SK-N-SH (cell line): ENCODE measurements at places on chromosomes 4 and X.
A peak's percentile ranks its signal among the peaks of the same experiment; 100 is the strongest.

- no peaks in the 10 kb centered on the region for H3K27me3 ChIP-seq
- H3K36me3 ChIP-seq, result no peaks in the 10 kb centered on the region
- H3K27ac ChIP-seq, result no peak overlapping the region
Measured at GRCh38 chr4:48184882-48185281, 50.8 kb upstream of the TXK start.

DNA sequence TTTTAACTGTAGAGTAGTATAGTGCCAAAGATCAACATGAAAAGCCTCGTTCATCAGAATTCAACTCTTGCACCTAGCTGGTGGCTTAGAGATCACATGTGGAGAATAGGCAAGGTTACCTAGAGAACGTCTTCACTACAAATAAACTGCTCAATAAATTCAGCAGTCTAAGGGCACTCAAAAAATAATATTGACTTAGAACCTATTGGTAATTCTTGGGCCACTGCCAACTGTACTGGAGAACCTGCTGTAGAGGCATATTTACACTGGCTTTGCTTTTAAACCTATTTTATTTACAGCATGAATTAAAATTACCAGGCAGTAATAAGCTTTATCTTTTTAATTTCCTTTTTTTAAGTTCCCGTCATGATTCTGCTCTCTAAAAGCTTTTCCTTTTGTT is 343.7 kb downstream of the PDHA2 start:
- no peak overlapping the region for H3K4me3 ChIP-seq
- no peaks in the 10 kb centered on the region for H3K27me3 ChIP-seq
- H3K27ac ChIP-seq, result no peak overlapping the region
- H3K4me1 ChIP-seq, result no peaks in the 10 kb centered on the region
- no peak for DNase-seq

DNA sequence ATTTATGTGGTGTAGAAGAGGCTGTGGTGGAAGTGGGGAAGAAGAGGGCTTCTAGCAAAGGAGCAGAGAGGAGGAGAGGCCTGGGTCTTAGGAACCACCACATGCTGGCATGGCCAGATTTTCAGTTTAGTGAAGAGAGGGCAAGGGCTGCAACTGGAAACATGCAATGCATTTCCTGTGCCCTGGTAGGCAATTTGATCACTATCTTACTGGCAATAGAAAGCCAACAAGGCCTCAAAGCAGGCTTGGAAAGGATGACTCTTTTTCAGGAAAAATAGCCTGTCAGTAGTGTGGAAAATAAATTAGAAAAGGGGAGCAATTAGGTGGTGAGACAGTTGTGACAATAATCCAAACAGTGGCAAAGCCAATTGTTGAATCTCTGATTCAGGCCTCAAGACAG is 501.9 kb upstream of the ZFP42 start:
- no peak overlapping the region for H3K27ac ChIP-seq
- no peaks in the 10 kb centered on the region for H3K27me3 ChIP-seq
- no peaks in the 10 kb centered on the region for H3K36me3 ChIP-seq
- peak; percentile 13 for DNase-seq

GRCh38 chr4:56297776-56298175 is 89.5 kb downstream of the AASDH start:
- no peaks in the 10 kb centered on the region for H3K36me3 ChIP-seq
- no peak overlapping the region for H3K4me3 ChIP-seq
- no peak overlapping the region for H3K27ac ChIP-seq
- no peak for DNase-seq
- no peaks in the 10 kb centered on the region for H3K4me1 ChIP-seq

DNA sequence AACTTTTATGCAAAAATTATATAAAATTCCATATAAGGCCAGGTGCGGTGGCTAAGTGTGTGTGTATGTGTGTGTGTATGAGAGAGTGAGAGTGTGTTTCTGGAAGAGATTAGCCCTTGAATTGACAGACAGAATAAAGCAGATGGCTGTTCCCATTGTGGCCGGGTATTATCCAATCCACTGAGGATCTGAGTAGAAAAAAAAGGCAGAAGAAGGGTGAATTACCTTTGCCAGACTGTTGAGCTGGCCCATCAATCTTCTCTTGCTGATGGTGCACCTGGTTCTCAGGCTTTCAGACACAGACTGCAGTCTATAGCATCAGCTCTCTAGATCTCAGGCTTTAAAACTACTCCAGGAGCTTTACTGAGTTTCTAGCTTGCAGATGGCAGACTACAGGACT is 92.2 kb upstream of the SLIT2 start:
- DNase-seq, result no peak
- no peaks in the 10 kb centered on the region for H3K4me1 ChIP-seq
- no peaks in the 10 kb centered on the region for H3K27me3 ChIP-seq
- no peak overlapping the region for H3K27ac ChIP-seq
- H3K36me3 ChIP-seq, result no peaks in the 10 kb centered on the region

- H3K36me3 ChIP-seq, result no peaks in the 10 kb centered on the region
- H3K4me1 ChIP-seq, result no peaks in the 10 kb centered on the region; the same call in 1 of the 2 replicates
- no peak overlapping the region for H3K4me3 ChIP-seq
Measured at GRCh38 chr4:40682290-40683101, 52.8 kb upstream of the RBM47 start.
